ENCODE measurements at places on chromosomes 12 and 14.

DNA sequence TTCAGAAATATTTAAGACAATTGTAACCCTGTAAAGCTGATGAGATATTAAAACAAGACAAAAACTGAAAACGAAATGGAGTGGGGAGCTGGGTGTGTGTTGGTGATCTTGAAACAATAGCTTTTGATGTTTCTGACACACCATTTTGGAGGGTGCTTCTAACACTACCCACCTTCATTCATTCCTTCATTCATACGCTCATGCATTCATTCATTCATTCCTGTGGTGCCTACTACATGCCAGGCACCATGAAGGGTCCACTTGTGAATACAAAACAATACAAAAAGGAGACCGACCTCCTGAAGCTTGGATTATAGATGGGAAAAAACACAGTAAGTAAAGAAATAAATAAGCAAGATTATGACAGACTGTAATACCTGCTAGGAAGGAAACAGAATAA is 60.5 kb downstream of the FOXN3 start:
- DNase-seq: no peak

DNA sequence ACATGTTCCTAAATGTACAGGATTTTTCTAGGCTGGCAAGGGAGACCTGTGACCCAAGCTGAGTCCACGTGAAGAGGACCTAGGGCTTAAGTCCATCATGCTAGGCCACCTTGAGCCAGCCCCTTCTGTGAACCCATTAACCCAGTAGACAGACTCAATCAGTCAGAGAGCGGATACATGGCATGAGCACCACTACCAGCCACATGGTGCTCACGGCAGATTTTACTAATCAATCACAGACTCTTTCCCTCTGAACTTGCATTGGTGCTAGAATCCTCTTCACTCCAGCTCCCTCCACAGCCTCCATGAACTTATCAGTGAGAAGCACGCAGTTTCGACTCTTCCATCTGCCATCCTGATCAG is 9.0 kb downstream of the PHETA1 start:
- DNase-seq: no peak

DNA sequence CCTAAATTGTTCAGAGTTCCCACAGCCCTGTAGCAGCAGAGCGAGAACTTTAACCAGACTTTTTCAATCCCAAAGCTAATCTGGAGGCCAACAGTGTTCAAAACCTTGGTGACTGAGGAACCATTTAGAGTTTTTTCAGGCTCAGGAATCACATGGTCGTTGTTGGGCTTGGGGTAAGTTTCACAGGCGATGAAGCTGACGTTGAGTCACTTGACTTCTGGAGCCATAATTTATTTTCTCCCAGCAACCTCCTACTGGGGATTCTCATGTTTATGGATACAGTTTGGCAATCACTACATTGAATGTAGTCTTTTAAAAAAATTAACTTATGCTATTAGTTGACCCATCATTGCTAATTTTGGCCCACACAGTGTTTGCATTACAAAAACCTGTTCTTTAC is 34.5 kb downstream of the SSPN start:
- no peak for DNase-seq

DNA sequence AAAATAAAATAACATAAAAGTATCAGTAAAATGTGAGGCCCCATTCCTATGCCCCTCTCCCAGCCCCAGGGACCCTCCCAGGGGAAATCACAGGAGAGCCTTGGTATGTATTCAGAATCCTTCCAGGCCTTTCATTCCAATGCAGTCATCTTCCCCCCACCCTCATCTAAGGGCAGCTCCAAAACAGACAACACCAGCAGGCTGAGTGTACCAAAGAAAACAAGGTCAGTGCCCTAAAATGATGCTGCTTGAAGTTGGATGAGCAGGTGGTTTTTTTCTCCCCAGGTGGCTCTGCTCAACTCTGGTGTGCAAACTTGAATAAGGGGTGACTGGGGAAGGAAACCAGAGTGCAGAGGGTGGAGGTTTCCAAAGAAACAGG is 56.2 kb downstream of the TSPAN9 start:
- DNase-seq: no peak

DNA sequence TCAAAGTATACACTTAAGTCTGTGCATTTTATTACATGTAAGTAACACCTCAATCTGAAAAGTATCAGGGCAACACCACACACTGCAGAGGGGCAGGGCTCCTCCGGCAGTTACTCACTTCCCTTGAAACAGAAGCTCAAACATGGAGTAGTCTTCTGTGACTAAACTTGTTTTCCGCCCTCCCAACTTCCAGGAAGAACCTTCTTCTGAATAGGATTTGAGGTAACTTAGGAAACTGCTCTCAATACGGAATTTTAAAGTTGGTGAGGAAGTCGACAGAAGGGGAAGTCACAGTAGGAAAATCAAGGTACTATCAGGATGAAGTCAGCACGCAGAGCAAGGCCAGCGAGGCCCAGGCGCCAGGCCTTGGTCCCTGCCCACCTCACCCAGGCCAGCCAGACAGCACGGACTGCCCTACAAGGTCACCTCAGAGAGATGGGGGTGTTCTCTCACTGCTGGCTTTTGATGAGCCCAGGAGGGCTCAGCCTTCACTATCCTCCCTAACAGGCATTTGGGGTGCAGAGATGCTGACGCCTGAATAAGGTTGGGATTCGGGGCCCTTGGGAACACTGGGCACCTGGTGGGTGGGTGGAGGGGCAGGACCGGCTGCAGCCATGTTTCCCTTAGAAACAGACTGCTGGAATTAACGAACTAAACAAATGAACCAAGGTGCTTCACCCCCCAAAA is 5.8 kb downstream of the ANKRD9 start:
- DNase-seq: no peak

DNA sequence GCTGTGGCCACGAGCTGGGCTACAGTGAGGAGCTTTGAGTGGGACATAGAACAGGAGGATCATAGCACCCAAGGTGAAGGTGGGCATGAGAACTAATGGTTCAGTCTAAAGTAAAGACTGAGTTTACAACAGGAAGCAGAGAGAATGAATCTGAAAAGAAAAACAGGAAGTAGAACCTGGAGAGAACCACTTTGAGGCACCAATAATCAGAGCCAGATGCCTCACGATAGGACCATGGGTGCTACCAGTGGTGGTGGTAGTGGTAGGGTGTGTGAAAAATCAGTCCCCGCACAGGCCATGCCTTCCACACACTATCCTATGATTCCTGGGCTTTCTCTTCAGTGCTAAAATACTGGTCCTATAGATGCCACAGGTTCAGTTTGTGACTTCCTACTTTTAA is 293.6 kb downstream of the AKAP6 start:
- DNase-seq: no peak

GRCh38 chr12:1310653-1311052 is 283.7 kb downstream of the FBXL14 start:
- no peak for DNase-seq

- DNase-seq: no peak
Observed at GRCh38 chr12:58540480-58541299, 379.6 kb downstream of the LRIG3 start.

GRCh38 chr14:74362361-74362915 is 14.2 kb downstream of the VRTN start:
- DNase-seq: peak; percentile 29

DNA sequence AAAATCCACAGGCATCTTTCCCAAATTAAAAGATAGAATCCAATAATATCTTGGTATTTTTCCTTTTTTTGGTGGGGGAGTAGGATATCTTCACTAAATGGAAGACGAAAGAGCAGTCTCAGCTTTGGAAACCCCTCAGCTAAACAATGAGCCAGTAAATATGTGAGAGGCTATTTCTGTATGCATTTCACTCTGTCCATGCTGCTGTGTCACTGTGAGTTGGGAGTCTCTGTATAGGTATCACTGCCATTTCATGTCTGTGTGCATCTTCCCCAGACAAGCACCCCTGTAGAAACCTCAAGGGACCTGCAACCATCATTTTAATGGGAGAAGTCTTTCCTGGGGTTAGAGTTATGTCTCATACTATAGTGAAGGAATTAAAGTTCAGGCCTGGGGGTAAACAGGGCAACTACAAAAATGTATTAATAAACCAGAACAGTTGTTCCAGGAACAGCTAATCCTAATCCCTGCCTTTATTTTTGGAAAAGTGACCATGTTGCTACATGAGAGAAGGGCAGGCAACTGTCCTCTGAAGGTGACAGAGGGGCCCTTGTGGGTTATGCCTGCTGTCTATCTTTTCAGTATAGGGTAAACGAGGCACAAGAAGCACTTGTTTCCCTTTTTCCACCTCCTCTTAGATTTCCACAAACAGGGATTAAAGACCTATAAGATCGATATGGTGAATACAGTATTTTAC is 11.3 kb upstream of the STAC3 start:
- no peak for DNase-seq

DNA sequence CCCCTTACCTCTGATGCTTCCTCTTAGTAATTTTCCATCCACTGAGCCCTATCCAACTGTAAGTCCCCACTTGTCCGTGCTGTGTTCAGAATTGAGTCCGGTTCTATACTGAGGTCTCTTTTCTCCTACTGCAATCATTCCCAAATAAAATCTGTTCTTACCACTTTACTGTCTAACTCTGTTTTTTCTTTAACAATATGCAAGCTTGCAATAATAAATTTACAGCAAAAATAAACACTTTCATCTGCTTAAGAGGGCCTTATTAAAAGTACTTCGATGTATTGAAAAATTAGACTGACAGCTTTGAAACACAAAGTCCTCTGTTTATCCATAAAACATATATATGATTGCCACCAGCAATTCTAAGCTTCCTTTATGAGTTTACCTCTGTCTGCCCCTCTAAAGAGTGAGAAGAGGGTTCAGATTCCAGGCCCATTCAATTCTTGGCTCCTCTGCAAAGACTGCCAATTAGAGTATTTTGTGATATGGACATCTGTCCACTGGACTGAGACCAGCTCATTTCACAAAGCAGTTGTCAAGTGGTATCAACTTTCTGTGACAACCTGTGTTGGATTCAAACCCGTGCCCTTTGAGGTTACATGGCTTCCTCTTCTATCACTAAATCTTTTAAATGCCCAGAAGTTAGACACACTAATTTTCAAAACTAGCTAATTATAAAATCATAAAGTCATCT is 39.9 kb upstream of the G2E3 start:
- DNase-seq: no peak

DNA sequence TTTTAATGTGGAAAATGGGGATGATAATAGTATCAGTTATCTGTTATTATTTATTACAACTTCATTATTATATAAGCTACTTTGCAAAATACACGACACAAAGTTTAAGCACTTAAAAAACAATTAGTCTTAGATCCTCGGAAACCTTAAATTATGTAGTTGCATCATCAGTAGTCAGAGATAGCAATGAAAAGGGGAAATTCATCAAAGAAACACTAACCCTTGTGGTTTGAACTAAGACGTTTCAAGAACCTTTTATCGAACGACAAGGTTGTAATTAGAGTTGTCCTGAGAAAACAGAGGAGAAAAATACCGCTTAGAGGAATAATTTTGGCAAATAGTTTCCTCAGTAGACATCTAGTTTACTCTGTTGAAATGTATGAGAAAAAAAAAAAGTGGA is 198.5 kb downstream of the PTPRO start:
- no peak for DNase-seq

- no peak for DNase-seq
Observed at GRCh38 chr12:78209846-78210505, 379.3 kb downstream of the NAV3 start.

DNA sequence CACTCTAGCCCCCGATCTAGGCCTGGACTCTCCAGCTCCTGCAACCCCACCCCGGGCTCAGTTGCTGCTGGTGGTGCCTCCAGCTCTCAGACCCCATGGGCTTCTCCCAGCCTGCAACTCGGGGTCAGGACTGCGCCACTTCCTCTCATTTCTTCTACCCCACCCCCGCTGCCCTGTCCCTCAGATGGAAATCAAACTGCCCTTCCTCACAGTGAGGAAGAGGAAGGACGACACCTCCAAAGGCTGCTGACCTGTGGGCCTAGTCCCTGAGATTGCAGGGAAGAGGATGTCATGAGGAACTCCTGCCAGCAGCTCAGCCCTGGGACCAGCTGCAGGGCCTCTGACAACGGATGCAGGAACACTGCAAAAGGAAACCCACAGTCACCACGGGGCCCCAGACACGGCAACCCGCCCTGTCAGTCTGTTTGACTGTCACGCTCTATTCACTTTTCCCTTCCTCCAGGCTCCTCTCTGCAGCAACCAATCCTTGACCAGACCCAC is 29.3 kb upstream of the PNMA1 start:
- DNase-seq: peak; percentile 48

GRCh38 chr12:132284071-132284826 is 45.1 kb downstream of the GALNT9 start:
- DNase-seq: no peak

GRCh38 chr12:66371982-66372381 is 69.7 kb downstream of the HELB start:
- no peak for DNase-seq

GRCh38 chr14:42307239-42307825 is 700.7 kb downstream of the LRFN5 start:
- no peak for DNase-seq

DNA sequence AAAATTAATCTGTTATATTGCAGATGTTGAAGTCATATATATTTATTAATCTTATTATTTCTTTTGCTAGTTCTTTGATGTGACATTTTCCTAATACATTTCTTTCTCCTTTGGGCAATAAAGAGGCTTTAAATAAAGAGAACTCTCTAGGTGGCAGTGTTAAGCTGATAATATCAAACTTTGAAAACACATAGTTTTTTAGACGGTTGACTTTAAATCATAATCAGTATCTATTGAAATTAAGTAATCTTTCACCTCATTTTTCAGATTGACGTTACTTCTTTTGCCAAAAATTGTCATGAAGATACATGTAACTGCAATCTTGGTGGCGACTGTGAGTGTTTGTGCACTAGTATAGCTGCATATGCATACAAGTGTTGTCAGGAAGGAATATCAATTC is 130.8 kb upstream of the PTPRQ start:
- no peak for DNase-seq

GRCh38 chr14:20493634-20494033 is 11.7 kb upstream of the RNASE10 start:
- no peak for DNase-seq

- DNase-seq: no peak
Observed at GRCh38 chr14:99704037-99704436, 19.9 kb downstream of the CYP46A1 start.

DNA sequence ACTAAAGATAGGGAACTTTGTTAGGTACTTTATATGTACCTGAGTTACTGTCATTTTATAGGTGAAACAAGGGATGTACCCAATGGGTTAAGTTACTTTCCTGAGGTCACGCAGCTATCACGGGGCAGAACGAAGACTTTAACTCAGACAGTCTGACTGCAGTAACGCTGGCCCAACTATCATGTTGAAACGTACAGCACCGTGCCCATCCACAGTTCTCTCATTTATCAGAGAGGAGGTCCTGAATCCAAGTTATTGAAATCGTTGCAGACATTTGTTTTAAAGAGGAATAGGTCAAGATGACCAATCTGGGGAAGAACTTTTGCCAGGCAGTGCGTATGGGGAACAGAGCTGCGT is 587 bp upstream of the C12orf75 start:
- DNase-seq: no peak

GRCh38 chr12:49296034-49296835 is 1.3 kb downstream of the PRPH start:
- DNase-seq: peak; percentile 60

- DNase-seq: no peak
Observed at GRCh38 chr14:98173305-98173704, 1098.7 kb downstream of the BCL11B start.
